ENCODE measurements at places on chromosomes 5 and 9. TPM values are rescaled to one million over a fixed set of nuclear protein-coding genes. Genes with fewer than 3 reads are reported as not detected.

DNA sequence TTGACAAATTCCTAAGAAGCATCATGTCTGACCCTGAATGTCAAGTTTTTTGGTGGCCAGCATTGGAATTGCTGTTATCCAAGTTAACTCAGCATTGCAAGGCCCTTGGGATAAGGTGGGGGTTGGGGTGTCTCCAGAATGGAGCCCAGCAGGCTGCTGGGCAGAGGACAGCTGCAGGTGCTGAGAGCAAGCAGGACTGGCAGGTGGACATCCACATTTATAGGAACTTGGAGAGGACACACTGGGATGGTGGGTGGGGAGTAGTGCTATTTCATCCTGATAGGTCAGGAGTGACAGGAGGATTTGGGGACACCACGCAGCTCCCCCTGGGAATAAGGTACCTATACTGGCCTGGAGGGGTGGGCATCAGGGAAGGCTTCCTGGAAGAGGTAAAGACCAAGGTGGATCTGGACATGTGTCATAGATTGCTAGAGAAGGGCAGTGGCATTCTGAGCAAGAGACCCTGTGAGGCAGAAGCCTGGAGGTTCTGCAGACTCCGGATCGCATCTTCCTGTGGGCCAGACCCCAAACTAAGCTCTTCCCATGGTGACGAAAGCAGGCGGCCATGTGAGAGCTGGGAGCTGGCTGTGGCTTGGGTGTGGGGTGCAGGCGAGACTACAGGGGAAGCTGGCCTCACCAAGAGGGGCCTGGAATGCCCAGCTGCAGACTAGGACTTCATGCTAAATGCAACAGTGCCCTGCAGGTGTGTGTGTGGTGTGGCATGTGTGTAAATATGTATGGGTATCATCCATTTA lies 148.1 kb downstream of the RGS3 start:
- H3K4me3 ChIP-seq = no peak overlapping the region
- peaks cover 37% of the 10 kb centered on the region for H3K4me1 ChIP-seq
- H3K27ac ChIP-seq = no peak overlapping the region
- no peak for DNase-seq

GRCh38 chr5:141343953-141344463 lies 379 bp downstream of the PCDHGA3 start:
- DNase-seq = no peak
- peaks cover 3% of the 10 kb centered on the region for H3K4me1 ChIP-seq
- H3K27ac ChIP-seq = no peak overlapping the region
- H3K27me3 ChIP-seq = peaks cover 7% of the 10 kb centered on the region

DNA sequence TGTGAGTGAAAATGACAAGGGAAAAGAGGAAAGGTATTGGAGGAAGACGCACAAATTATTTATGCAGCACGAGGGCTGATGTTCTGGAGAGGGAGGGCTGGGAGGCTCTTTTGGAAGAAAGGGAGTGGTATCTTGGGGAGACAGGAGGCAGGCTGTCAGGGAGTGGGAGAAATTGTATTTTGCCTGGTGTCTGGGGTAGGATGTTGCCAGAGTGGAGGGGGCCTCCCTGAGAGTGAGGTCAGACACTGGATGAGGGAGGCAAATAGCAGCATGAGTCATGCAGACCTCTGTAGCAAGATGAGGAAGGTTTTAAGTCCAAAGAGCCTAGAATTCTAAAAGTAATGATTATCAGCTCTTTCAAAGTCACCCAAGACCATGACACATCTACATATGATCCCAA lies 158.0 kb downstream of the DMRT2 start:
- H3K27ac ChIP-seq = no peak overlapping the region
- no peaks in the 10 kb centered on the region for H3K4me1 ChIP-seq
- no peaks in the 10 kb centered on the region for H3K36me3 ChIP-seq
- no peak for DNase-seq
- H3K27me3 ChIP-seq = no peaks in the 10 kb centered on the region

DNA sequence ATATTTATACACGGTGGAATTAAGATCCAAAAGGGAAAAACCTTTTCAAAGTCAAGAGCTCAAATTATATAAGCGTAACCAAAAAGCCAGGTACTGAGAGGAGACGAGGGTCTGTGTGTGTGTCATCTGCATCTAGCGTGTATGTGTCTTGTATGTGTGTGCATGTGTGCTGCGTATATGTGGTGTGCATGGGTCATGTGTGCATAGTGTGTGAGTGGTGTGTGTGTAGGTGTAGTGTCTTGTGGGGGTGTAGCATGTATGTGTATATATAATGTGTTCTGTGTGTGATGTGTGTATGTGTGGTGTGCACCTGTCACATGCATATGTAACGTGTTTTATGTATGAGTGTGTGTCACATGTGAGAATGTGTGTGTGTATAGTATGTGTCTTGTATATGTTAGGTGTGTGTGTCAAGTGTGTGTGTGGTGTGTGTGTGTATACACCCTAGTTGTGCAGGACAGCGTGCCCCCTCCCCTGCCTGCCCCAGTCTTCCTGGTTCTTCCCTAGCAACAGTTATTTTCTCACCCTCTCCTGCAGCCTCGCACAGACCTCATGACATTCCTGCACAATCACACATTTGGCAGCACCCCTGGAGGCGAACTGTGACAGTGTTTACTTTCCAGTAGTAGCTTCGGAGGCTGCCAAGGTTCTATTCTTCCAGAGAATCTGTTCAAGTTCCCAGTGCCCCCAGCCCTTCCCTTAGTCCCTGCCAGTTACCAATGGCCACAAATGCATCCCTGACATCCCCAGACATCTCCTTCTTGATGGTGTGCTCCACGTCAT lies 27.1 kb upstream of the TNIP1 start:
- H3K27me3 ChIP-seq = no peaks in the 10 kb centered on the region
- peaks cover 38% of the 10 kb centered on the region for H3K36me3 ChIP-seq

Gene FXN
- total RNA-seq = 21.2 TPM

GRCh38 chr5:3092211-3092610 lies 340.7 kb upstream of the IRX2 start:
- no peak for DNase-seq
- H3K4me3 ChIP-seq = no peak overlapping the region
- no peak overlapping the region for H3K27ac ChIP-seq
- no peaks in the 10 kb centered on the region for H3K4me1 ChIP-seq
- no peaks in the 10 kb centered on the region for H3K27me3 ChIP-seq

DNA sequence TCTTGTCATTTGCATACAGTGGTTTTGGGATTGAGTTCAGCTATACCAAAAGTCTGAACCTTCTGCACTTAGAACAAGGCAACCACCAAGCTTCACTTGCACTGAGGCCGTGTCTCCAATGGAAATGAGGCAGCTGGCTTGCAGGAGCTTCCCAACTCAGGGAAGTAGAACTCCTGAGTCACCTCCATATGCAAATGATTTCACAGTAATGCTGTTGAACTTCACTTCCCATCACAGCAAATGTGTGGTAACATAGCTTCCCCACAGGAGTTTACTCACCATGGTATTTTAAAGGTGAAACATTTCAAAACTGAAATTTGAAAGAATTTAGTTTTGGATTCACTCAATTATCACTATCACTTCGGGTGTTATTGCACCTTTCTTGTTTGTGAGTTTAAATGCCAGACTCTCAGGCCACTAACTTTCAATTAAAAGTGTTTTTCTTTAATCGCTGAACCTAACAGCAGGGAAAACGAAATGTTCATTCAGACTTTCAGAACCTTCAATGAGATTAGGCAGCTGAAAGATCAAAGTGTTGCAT lies 9.0 kb downstream of the CD274 start:
- H3K4me3 ChIP-seq = no peak overlapping the region
- H3K4me1 ChIP-seq = peaks cover 42% of the 10 kb centered on the region
- H3K36me3 ChIP-seq = peaks cover 13% of the 10 kb centered on the region

DNA sequence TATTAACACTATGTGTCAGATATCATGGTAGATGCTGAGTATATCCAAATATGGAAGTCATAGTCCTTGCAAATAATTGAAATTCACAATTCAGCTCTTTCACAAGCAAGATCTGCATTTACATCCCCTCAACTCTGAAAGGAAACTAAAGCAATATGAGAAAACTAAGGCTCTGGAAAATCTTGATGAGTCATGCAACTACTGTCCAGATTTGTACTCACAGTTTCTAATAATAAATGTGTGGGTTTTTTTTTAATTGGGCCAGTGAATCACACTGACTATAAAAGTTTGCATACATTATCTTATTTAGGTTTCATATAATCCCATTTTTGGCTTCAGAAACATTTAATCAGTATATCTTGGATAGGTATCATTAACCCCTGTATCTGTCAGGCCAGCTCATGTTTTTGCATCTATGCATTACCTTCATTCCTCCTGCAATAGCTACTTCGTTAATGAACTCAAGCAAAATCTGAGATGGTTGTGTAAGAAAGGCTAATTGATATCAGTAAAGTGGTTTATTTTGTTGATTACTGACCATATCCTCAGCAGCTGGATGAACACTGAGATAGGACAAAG lies 58.7 kb upstream of the PRR16 start:
- H3K4me3 ChIP-seq = no peak overlapping the region
- no peaks in the 10 kb centered on the region for H3K36me3 ChIP-seq
- H3K4me1 ChIP-seq = peaks cover 17% of the 10 kb centered on the region
- no peaks in the 10 kb centered on the region for H3K27me3 ChIP-seq

Gene LCN12
- total RNA-seq = 0.35 TPM

GRCh38 chr5:35194635-35195471 lies 35.4 kb downstream of the PRLR start:
- no peak for DNase-seq
- H3K27me3 ChIP-seq = peaks cover 2% of the 10 kb centered on the region
- no peaks in the 10 kb centered on the region for H3K4me1 ChIP-seq

Gene SLC25A2
- 0.39 TPM for total RNA-seq

DNA sequence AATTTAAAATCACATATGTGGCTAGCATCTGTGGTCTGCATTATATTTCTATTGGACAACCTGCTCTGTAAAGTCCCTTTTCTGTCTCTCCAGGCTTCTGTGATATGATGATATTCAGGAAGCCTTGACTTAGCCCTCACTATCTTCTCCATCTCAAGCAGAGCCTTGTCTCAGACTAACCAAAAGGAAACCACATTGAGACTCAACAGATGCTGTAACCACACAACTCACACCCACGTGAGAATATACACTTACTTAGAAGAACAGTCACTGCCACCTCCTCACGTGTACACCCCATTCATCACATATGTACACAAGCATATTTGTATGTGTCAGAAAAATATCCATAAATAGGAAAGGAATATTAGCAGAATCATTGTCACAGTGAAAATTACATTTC lies 33.6 kb downstream of the HTR4 start:
- no peaks in the 10 kb centered on the region for H3K36me3 ChIP-seq
- H3K4me3 ChIP-seq = no peak overlapping the region
- H3K4me1 ChIP-seq = peaks cover 37% of the 10 kb centered on the region
- no peaks in the 10 kb centered on the region for H3K27me3 ChIP-seq

- no peak overlapping the region for H3K4me3 ChIP-seq
- H3K27ac ChIP-seq = no peak overlapping the region
- no peaks in the 10 kb centered on the region for H3K36me3 ChIP-seq
- no peaks in the 10 kb centered on the region for H3K27me3 ChIP-seq
Observed at GRCh38 chr5:41097642-41098041, 26.5 kb upstream of the MROH2B start.

DNA sequence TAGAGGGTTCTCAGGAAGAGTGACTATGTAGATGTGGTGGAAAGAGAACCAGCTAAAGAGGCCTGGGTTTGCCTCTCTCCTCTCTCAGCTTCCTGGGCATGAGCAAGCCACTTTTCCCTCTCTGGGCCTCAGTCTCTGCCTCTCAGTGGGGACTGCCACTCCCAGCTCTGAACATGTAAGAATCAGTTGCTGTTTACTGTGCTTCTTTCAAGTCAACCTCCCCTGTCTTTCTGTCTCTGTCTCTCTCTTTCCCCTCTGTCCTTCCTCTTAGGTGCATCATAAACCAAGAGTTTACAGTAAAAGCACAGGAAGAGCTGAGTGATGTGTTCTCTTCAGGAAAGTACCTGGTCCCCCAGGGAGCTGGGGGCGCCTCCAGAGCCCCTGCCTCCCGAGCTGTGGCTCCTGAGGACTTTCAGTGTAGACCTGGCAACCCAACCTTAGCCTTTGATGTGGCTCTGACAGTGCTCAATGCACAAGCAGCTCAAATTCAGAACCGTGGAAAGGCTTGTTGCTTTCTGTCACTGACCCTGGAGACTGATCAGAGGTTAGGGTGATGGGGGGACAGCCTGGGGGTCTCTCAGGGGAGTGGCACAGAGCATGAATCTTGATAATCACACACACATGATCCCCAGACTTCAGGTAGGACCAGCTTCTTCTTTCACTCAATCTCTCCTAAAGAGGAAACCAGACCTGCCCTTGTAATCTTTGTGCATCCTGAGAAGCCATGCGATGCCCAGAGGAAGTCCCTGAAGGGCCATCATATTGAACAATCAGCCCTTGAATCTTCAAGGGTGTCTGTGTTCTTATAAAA lies 59.4 kb upstream of the TNFSF8 start:
- H3K4me1 ChIP-seq = no peaks in the 10 kb centered on the region
- no peaks in the 10 kb centered on the region for H3K27me3 ChIP-seq
- no peak for DNase-seq
- no peak overlapping the region for H3K4me3 ChIP-seq
- no peak overlapping the region for H3K27ac ChIP-seq
- H3K36me3 ChIP-seq = no peaks in the 10 kb centered on the region

Gene KCNV2
- not detected for total RNA-seq

Gene AK6
- 30.1 TPM for total RNA-seq

DNA sequence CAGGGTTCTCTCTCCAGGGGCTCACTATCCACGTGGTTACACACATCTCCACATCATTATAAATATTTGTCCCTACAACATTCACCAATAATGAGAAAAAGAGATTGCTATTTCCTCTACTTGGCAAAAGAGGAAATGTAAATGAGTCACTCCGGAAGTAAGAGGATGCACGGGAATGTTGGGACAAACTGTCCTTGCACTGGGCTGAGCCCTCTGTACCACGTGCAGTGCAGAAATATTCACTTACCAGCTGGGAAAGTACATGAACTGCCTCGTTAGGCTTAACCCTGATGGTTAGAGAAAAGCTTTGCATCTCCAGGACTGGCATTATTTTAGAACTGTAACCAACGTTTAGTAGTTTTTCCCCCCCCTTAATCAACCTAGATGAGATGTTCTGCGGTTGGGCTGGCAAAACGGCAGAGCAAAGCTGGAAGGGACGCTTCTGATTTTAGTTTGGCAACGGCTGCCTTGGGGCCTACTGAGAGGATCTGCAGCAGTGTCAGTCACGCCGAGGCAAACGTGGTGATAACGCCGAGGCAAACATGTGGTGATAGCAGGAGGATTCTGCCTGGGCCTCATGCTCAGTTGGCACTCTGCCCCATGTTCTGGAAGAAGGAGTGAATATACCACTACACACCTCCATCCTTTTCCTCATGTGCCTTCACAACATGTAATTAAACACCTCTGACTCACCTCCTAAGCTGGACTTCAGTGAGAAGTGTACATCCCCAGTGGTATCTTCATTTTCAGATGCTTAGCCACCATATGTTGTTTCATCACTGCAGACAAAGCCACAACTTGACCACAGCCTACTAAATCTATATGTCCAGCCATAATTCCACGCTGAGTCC lies 661.4 kb upstream of the KLF4 start:
- H3K4me1 ChIP-seq = peaks cover 28% of the 10 kb centered on the region
- H3K27ac ChIP-seq = peak overlapping the region; percentile 83
- DNase-seq = peak; percentile 87
- no peaks in the 10 kb centered on the region for H3K27me3 ChIP-seq
- no peak overlapping the region for H3K4me3 ChIP-seq

- H3K36me3 ChIP-seq = no peaks in the 10 kb centered on the region
- H3K27me3 ChIP-seq = no peaks in the 10 kb centered on the region
- DNase-seq = no peak
- no peak overlapping the region for H3K27ac ChIP-seq
- H3K4me1 ChIP-seq = peaks cover 11% of the 10 kb centered on the region
Observed at GRCh38 chr9:73079326-73079725, 72.3 kb upstream of the ANXA1 start.

GRCh38 chr5:113122053-113122452 lies 145.5 kb downstream of the DCP2 start:
- no peaks in the 10 kb centered on the region for H3K4me1 ChIP-seq
- DNase-seq = no peak
- no peaks in the 10 kb centered on the region for H3K36me3 ChIP-seq

Data from endothelial cell of umbilical vein (primary cell).